ENCODE measurements at places on chromosomes 2 and 18.

- peak; percentile 66 for DNase-seq
These were observed 44.4 kb downstream of the FECH start for GRCh38 chr18:57542126-57542525.

DNA sequence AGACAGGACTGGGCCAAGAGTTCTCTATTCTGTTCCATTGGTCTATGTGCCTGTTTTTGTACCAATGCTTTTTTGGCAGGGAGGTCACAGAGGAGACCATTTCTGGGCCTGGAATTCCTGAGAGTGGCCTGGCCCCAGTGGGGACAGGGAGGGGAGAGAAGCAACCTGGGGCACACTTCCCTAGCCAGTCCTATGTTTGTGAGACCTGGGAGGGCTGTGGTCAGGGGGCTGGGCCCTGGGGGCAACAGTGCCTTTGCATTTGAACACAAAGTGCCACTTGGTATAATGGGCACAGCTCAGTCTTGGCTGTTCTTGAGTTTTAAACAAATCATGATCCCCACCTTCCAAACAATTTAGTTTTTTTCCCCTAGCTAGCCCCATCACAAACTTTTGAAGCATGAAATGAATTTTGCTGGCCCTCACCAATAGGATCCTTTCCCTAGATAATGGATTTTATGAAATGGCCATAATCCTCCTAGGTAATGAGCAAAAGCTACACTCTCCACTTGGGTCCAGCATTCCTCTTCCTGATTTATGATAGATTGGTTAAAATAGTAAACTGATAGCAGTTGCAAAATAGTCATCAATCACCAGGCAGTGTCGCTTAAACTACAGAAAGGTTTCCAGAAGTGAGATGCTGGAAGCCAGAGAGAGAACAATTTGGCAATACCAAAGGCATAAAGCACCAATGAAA, 133.5 kb downstream of the GLI2 start:
- DNase-seq: no peak

DNA sequence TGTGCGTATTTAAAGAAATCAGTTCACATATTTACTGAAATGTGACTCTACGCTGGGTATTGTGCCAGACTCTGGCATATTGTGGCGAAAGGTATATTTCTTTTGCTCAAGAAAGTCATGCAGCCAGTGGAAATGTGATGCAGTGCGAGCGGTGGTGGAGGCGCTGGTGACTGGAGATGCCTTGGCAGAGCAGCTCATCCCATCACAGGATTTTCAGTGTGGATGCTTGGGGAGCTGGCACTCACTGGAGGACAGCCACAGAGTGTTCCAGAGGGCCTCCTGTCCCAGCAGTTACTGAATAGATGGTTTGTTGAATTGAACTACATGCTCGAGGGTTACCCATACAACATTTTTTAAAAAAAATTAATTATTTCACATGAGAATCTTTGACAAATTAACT, 117.6 kb downstream of the ZNF407 start:
- no peak for DNase-seq

GRCh38 chr18:74063023-74063422, 84.6 kb downstream of the FBXO15 start:
- DNase-seq: no peak

- DNase-seq: no peak
These were observed 254.9 kb upstream of the RAB12 start for GRCh38 chr18:8354304-8354703.

GRCh38 chr18:10682368-10682714, 156.5 kb downstream of the NAPG start:
- no peak for DNase-seq

DNA sequence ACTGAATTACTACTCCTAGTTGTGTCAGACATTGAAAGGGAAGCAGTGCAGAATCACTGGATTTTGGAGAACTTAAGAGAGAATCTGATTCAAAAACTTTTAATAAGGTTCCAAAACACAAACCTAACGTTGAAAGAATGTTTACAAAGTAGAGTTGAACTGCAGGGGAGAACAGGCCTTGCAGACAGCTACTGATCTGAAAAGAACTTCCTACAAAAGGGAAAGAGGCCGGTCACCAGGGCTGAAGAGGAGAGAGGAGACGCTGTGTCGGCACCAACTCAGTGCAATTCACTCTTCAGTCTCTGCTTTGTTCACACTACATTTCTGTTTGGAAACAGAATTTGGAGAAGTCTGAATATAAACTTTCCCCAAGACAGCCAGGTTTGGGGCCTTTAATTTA, 124.0 kb downstream of the GAREM1 start:
- no peak for DNase-seq

DNA sequence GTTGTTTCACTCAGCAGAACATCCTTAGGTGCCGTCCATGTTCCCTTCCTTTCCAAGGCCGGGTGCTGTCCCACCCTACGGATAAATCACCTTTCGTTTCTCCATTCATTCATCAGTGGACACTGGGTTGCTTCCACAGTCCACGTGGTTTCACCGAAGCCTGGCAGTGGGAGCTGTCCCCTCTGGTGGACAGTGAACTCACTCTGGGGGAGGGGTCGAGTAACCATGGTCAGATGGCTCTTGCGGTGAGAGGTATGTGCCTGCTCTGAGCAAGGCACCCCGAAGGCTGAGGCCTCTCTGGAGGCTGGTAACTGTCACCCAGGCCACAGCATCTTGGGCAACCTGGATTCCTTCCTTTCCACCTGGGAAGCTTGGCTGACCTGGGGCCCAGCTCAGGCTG, 61.5 kb upstream of the TWIST2 start:
- DNase-seq: no peak

DNA sequence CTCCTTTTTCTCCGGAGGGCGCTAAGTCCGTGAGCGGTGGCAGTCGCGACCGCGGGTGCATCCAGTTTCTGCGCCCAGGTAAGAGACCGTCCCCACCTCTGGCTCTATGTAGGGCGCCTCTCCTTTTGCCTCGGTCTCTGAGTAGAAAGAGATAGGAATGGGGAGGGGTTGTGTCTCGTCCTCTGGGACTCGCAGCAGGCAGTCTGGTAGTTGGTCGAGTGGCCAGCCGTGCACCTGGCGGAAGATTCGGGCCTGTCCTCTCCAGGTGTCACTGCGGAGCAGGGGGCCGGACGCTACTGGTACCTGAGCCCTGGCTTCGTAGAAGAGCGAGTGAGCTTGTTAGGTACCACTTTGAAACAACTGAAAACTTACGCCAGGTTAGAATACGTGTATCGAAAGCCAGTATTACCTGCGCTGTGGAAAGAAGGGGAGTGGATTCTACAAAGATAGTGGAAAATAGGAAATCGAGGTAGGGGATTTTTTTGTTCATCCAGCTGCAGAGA, 403 bp downstream of the MAP2 start:
- DNase-seq: no peak

- no peak for DNase-seq
These were observed 11.9 kb downstream of the MAL start for GRCh38 chr2:95037384-95037839.

- no peak for DNase-seq
These were observed 321.7 kb upstream of the ZC3H15 start for GRCh38 chr2:186164325-186164724.

DNA sequence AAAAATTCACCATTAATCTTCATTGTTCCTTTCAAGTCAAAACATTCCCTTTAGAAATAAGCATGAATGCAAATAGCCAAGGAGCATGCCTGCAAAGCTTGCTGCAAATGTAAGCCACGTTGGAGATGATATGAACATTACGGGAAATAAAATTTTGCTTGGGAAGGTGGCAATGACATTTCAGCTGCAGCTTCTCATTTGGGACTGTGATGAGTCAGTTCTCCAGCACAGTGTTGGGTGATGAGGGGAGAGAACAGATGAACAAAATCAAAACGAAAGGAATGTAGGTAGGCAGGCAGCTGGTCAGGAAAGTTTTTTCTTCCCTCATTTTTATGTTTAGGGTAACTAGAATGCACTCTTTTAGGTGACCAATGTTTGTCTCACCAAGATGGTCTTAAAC, 65.3 kb upstream of the CHRNA1 start:
- DNase-seq: no peak

- DNase-seq: no peak
These were observed 38.7 kb upstream of the EDAR start for GRCh38 chr2:109027702-109028101.

DNA sequence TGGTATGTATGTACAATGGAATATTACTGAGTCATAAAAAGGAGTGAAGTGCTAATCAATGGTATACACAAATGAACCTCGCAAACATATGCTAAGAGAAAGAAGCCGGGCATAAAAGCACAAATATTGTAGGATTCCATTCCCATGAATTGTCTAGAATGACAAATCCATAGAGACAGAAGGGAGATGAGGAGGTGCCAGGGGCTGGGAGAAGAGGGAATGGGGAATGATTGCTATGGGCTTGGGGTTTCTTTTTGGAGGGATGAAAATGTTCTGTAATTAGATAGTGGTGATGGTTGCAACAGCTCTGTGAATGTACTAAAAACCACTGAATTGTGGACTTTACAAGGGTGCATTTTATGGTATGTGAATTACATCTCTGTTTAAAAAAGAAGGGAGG, 73.5 kb downstream of the GLI2 start:
- no peak for DNase-seq

- DNase-seq: peak; percentile 0
These were observed at the start of gene PARD6G for GRCh38 chr18:80247393-80247841. Gene PARD6G (minus strand): TSS chr18:80247514. CDS start chr18:80247348, 166 bp downstream.

- DNase-seq: peak; percentile 23
These were observed 270.6 kb downstream of the CELF4 start for GRCh38 chr18:37294951-37295350.

GRCh38 chr2:109151519-109151918, 22.5 kb downstream of the SH3RF3 start:
- no peak for DNase-seq

DNA sequence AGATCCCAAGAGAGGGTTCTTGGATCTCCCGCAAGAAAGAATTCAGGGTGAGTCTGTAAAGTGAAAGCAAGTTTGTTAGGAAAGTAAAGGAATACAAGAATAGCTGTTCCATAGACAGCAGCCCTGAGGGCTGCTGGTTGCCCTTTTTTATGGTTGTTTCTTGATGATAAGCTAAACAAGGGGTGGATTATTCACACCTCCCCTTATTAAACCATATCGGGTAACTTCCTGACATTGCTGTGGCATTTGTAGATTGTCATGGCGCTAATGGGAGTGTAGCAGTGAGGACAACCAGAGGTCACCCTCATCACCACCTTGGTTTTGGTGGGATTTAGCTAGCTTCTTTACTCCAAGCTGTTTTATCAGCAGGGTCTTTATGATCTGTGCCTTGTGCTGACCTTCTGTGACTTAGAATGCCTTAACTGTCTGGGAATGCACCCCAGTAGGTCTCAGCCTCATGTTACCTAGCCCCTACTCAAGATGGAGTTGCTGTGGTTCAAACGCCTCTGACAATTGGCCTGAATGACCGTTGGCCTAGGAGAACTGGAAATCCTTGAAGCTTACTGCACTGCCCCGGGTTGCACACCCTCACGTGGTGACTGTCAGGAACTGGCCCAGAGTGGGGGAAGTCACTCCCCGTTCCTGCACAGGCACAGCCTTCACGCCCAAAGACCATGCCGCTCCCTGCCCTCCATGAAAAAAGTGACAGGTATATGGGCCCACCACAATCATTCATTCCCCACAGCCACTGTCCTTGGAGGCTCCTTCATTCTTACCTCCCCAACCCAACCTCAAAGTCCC, 136.9 kb downstream of the SEPTIN10 start:
- DNase-seq: no peak

DNA sequence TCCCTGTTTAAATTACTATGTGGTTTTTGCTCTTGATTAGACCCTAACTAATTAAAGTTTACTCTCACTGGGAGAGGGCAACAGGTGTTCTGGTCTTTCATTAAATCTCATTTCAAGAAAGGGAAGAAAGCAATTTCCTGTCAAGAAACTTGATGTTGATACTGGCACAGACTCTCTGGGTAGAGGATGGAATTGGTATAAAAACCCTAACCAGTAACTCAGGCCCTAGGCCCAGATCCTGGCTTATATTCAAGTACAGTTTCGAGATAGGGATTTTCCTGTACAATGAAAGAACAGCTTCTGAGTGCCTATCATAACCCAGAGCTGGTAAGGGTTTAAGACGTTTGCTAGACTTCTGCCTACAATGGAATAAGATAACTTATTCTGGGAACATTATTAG, 61.6 kb upstream of the ACYP2 start:
- no peak for DNase-seq

DNA sequence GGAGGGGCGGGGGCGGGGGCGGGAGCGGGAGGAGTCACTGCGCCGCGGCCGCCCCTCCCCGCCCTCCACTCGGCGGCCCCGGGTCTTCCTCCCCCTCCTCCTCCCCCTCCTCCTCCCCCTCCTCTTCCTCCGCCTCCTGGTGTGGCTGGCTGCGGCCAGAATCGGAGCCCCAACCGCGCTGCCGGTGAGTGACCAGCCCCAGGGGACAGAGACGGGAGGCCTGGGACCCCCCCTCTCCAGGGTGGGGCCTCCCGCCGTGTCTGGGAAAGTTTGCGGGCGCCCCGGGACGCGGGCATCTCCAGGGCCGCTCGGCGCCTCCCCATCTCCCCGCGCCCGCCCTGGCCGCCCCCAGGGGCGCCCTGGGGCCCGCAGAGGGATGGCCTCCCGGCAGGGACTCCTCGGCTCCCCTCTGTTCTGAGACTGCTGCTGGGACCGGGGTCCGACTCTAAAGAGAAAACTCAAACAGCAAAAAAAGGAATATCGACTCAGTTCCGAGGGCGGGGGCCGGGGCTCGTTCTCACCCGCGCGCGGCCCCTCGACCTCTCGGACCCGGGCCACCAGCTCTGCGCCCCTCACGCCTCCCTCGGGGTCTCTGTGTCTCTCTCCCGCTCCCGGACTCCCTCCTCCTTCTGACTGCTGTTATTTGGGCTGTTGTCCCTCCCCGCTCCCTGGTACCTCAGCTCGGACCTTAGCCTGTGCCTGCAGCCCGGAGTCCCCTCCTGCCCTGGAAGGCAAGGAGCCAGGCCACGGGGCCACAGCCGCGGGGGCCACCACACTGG, at the start of gene STON1:
Gene STON1, plus strand, starts transcription at position 122 of the 779 bp plus-strand sequence. CDS start 50,480 bp downstream, outside the sequence.
- no peak for DNase-seq

DNA sequence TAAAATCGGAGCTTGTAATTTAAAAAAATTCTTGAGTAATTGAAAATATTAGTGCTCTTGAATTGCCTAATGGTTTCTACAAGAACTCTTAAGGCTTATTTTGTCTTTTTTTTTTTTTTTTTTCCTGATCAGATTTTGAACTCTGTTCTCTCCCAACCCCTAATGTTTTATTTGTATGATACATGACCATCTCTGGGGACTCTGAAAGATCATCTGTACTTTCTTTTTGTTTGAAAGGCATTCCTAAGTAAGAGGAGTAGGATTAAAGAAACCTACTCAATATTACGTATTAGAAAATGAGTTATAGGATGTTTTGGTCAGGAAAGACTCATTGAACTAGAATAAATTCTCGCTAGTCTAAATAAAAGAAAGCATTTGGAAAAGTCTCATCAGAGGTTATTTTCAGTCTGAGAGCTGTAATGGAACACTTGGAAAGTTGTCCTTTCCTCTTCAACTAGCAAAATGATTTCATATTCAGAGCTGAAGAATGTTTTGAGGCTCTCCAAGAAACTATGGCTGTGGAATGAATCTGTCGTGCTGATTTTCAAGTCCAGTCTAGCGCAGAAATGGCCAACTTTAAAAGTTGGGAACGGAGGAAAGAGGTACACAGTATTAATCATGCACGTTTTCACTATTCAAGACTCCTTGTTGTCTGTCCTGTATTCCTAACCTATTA, 182.7 kb downstream of the PRPF40A start:
- DNase-seq: no peak

All from renal cortical epithelial cell (primary cell).